SJSA1 (cell line): ENCODE measurements at places on chromosomes 1 and 21.

DNA sequence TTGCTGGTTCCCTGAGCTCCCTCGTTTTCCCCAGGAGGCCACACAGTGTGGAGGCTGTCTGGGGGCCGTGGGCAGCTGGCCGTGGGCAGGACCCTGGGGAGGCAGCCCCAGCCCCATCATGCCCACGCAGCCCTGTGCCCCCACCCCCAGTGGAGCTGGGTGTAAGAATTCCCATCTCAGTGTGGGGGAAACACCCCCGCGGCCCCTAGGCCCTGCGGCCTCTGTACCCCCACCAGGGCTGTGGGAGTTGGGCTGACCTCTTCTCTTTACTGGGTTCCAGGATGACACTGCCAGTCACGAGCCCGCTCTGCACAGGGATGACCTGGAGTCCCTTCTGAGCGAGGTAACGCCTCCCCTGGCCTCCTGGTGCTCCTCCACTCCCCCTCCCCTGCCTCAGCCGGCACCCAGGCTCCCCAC, 3.7 kb upstream of the PFKL start:
- H3K4me1 ChIP-seq = peaks cover 20% of the 10 kb centered on the region
- no peak for DNase-seq
- H3K27me3 ChIP-seq = no peaks in the 10 kb centered on the region
- H3K36me3 ChIP-seq = peaks cover 8% of the 10 kb centered on the region; the same call in 1 of the 2 replicates
- H3K4me3 ChIP-seq = no peak overlapping the region

GRCh38 chr1:172483448-172483847, 39.6 kb upstream of the PIGC start:
- H3K4me1 ChIP-seq = no peaks in the 10 kb centered on the region

GRCh38 chr21:32447224-32447623, 34.7 kb downstream of the EVA1C start:
- DNase-seq = no peak
- peaks cover 25% of the 10 kb centered on the region for H3K4me1 ChIP-seq
- H3K27ac ChIP-seq = no peak overlapping the region
- 0 out of 2 replicates have a peak, but pooled peaks cover 4% of the 10 kb centered on the region for H3K36me3 ChIP-seq

- DNase-seq = peak; percentile 92
- no peak overlapping the region for H3K4me3 ChIP-seq
- peaks cover 34% of the 10 kb centered on the region for H3K4me1 ChIP-seq
- no peaks in the 10 kb centered on the region for H3K27me3 ChIP-seq
- peak overlapping the region; percentile 99 for H3K27ac ChIP-seq
These were observed 41.7 kb upstream of the ZNF326 start for GRCh38 chr1:89953131-89953626.

- H3K36me3 ChIP-seq = no peaks in the 10 kb centered on the region
- H3K4me1 ChIP-seq = no peaks in the 10 kb centered on the region
- H3K27ac ChIP-seq = no peak overlapping the region
- H3K4me3 ChIP-seq = no peak overlapping the region
- DNase-seq = no peak
- no peaks in the 10 kb centered on the region for H3K27me3 ChIP-seq
These were observed 732.4 kb downstream of the MATN1 start for GRCh38 chr1:29991025-29991424.

DNA sequence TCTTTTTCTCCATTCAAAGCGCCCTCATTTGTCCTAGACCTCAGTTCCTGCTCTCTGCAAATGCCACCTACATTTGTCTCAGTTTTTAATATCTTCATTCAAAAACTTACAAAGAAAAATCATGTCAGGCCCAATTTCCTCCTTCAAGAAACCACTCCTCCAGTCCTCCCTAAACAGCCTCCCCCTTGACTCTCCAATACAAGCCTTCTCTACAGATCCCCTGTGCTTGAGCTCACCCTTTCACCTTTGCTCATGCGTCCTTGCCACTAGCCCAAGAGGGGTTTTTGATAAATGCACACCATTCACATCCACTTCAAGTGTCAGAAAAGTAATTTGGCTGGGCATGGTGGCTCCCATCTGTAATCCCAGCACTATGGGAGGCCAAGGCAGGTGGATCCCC, 140.6 kb downstream of the RERE start:
- H3K36me3 ChIP-seq = no peaks in the 10 kb centered on the region
- H3K27me3 ChIP-seq = no peaks in the 10 kb centered on the region
- no peak overlapping the region for H3K4me3 ChIP-seq
- DNase-seq = no peak

DNA sequence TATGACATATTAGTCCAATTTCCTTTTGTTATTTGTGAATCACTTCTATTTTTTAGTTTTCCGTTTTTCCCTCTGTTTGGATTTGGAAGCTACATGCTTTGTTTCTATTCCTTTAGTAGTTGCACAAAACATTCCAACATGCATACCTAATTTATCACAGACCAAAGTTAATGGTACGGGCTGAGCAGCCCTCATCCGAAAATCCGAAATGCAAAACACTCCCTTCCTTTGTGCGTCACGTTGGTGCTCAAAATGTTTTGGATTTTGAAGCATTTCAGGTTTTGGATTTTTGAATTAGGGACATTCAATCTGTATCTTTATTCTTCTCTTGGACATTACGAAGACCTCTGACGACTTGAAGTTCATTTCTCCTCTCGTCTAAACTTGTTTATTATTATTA, 124.8 kb downstream of the PCNX2 start:
- H3K27ac ChIP-seq = no peak overlapping the region
- no peak for DNase-seq
- no peak overlapping the region for H3K4me3 ChIP-seq
- H3K27me3 ChIP-seq = no peaks in the 10 kb centered on the region
- peaks cover 8% of the 10 kb centered on the region; the same call in 1 of the 2 replicates for H3K36me3 ChIP-seq

DNA sequence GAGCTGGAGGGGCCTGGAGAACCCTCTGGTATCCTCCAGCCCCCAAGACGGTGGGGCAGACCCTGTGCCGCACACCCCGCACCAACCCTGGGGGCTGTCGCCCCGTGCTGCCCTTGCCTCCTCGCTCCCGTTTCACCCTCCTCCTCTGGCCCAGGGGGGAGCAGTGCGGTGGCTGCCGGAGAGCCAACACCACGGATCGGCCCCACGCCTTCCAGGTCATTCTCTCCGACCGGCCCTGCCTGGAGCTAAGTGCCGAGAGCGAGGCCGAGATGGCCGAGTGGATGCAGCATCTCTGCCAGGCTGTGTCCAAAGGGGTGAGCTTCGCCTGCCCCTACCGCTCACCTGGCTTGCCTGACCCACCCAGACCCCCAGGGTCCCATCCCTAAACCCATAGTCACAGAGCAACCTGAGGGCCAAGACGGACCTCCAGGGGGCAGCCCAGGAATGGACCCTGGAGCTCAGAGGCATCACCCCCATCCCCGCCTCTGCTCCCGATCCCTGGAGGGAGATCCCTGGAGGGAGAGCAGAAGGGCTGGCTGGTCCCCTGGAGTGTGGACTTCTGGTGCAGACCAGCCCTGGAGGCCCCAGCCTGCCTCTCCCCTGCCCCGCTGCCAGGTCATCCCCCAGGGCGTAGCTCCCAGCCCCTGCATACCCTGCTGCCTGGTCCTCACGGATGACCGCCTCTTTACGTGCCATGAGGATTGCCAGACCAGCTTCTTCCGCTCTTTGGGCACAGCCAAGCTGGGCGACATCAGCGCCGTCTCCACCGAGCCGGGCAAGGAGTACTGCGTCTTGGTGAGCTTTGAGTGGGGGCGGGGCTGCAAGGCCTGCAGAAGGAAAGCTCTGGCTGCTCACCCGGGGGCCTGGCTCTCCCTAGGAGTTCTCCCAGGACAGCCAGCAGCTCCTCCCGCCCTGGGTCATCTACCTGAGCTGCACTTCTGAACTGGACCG, 4.0 kb upstream of the SLC25A34 start:
- DNase-seq = no peak
- H3K27ac ChIP-seq = no peak overlapping the region
- peaks cover 71% of the 10 kb centered on the region for H3K36me3 ChIP-seq
- H3K27me3 ChIP-seq = no peaks in the 10 kb centered on the region

GRCh38 chr1:171998711-171999110, 157.4 kb downstream of the DNM3 start:
- H3K27me3 ChIP-seq = no peaks in the 10 kb centered on the region
- H3K4me1 ChIP-seq = no peaks in the 10 kb centered on the region
- DNase-seq = no peak
- no peaks in the 10 kb centered on the region for H3K36me3 ChIP-seq

GRCh38 chr1:23470282-23471070, 13.5 kb downstream of the ASAP3 start:
- no peaks in the 10 kb centered on the region for H3K36me3 ChIP-seq
- H3K4me1 ChIP-seq = peaks cover 5% of the 10 kb centered on the region; the same call in 1 of the 2 replicates
- H3K27me3 ChIP-seq = no peaks in the 10 kb centered on the region
- DNase-seq = no peak
- H3K27ac ChIP-seq = no peak overlapping the region
- no peak overlapping the region for H3K4me3 ChIP-seq

GRCh38 chr1:1917995-1918900, 831 bp downstream of the TMEM52 start:
- no peak overlapping the region for H3K27ac ChIP-seq
- H3K4me3 ChIP-seq = peak overlapping the region; percentile 40
- no peaks in the 10 kb centered on the region for H3K36me3 ChIP-seq
- no peaks in the 10 kb centered on the region for H3K27me3 ChIP-seq
- DNase-seq = no peak
